ENCODE measurements at places on chromosomes 16 and 17.
A peak's percentile ranks its signal among the peaks of the same experiment; 100 is the strongest.

- no peak overlapping the region for H3K4me3 ChIP-seq
- no peak for DNase-seq
- H3K27ac ChIP-seq, result no peak overlapping the region
- H3K4me1 ChIP-seq, result no peaks in the 10 kb centered on the region
- no peaks in the 10 kb centered on the region for H3K36me3 ChIP-seq
Measured at GRCh38 chr16:87914812-87915211, 21.5 kb downstream of the CA5A start.

GRCh38 chr17:39751637-39752036 is 13.9 kb downstream of the GRB7 start:
- no peaks in the 10 kb centered on the region for H3K4me1 ChIP-seq
- no peaks in the 10 kb centered on the region for H3K27me3 ChIP-seq
- no peaks in the 10 kb centered on the region for H3K36me3 ChIP-seq
- H3K27ac ChIP-seq, result no peak overlapping the region

DNA sequence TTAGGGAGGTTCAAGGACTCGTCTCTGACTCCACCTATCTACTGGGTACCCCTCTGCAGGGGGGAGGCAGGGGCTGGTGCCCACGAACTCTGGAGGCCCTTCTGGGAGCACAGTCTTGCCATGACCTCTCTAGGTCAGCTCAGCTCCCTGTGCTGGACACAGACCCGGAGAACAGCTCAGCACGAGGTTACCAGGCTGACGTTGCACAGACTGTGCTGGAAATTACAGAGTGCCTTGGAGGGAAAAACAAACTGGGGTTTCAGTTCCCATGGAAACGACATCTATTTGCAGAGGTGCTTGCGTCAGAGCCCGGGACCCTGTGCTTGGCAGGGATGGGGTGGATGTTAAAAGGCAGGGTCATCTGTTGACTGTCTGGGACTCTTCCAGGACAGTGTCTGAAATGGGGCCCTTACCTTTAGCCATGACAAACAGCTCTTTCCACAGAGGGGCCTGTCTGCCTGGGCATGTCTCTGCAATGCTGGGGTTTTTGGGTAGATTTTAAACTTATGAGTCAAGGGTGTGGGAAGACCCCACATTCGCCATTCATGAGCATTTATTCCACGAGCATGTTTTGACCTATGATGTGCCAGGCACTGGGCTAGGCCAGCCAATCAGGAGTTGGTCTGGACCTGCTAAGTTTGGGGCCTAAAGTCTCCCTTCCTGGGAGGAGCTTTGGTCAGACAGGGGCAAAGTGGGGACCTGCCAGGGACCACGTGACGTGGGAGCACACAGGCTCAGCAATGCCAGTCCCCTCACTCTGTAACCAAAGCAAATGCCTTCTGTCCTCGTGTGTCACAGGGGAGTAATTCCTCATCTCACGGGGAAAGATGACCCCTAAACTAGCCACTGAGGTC is 22.5 kb downstream of the CCR7 start:
- H3K36me3 ChIP-seq, result no peaks in the 10 kb centered on the region
- peak; percentile 67 for DNase-seq
- no peaks in the 10 kb centered on the region for H3K4me1 ChIP-seq
- peak overlapping the region; percentile 75 for H3K27ac ChIP-seq
- H3K27me3 ChIP-seq, result no peaks in the 10 kb centered on the region

DNA sequence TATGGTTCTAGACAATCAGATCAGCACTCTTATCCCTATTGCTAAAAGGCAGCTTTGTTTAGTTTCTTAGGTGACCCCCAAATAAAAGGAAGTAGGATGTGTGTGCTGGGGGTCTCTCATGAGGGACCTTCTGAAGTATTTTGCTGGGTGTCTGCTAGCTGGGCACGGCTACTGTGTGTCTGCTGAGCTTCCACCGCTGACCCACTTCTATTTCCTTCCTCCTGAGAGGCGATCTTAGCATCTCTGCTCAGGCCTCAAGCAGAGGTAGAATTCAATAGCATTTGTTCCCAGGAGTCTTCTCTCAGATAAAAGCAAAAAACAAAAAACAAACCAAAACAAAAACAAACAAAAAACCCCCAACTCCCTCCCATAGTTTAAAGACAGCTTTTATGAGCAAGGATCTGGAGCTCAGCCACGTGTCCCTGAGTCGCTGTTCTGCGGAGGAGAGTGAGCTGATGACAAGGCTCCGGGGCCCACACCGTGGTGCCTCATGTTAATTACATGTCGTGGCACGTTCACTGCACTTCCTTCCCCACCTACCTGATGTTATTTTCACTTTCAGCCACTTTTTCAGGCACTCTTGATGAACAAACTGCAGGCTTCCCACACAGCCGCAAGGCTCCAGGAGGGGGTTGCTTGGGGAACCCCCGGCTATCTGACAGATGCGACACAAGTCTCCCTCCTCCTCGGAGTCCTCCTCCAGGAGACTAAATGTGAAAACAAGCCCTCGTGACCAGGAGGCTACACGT is 83.5 kb downstream of the MARCHF10 start:
- H3K4me3 ChIP-seq, result no peak overlapping the region
- DNase-seq, result no peak
- no peaks in the 10 kb centered on the region for H3K36me3 ChIP-seq
- no peak overlapping the region for H3K27ac ChIP-seq
- H3K4me1 ChIP-seq, result peaks cover 4% of the 10 kb centered on the region
- H3K27me3 ChIP-seq, result no peaks in the 10 kb centered on the region

GRCh38 chr17:10733666-10734065 is 3.8 kb upstream of the TMEM220 start:
- no peak overlapping the region for H3K4me3 ChIP-seq
- H3K4me1 ChIP-seq, result peaks cover 2% of the 10 kb centered on the region
- no peaks in the 10 kb centered on the region for H3K27me3 ChIP-seq
- no peaks in the 10 kb centered on the region for H3K36me3 ChIP-seq
- peak overlapping the region; percentile 18 for H3K27ac ChIP-seq

DNA sequence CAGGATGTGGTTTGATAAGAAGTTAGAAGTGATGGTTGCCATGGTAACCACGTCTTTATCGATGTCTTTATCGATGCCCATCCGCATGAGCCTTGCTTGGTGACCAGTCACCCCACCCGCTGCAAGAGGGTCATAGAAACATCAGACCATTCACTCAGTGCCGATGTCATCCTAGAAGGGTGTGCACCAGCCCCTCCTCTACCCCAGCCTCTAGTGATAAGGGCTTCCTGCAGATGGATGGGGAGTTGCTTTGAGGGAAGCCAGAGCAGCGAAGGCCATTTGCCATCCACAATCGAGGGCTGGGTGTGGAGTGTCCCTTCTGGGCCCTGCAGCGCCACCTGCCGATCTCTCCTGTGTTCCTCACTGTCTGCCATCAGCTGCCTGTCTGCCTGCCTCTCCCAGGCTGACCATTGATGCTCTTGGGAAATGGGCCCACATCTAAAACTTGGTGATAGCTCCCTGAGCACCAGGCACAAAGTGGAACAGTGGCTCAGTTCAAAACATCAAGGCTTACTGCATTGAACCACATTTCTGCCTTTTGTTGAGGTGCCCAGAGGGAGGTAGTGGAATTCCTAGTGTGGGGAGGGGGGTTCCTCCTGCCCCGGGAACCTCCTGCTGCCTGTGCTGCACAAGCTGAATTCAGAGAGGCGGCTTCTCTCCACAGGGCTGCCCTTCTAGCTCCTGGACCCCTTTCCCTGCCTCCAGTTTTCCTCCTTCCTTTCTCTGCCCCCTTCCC is 8.9 kb downstream of the CALB2 start:
- no peak overlapping the region for H3K27ac ChIP-seq
- DNase-seq, result peak; percentile 54
- H3K4me3 ChIP-seq, result no peak overlapping the region
- no peaks in the 10 kb centered on the region for H3K27me3 ChIP-seq
- H3K36me3 ChIP-seq, result no peaks in the 10 kb centered on the region
